ENCODE measurements at places on chromosomes 16 and 17.

DNA sequence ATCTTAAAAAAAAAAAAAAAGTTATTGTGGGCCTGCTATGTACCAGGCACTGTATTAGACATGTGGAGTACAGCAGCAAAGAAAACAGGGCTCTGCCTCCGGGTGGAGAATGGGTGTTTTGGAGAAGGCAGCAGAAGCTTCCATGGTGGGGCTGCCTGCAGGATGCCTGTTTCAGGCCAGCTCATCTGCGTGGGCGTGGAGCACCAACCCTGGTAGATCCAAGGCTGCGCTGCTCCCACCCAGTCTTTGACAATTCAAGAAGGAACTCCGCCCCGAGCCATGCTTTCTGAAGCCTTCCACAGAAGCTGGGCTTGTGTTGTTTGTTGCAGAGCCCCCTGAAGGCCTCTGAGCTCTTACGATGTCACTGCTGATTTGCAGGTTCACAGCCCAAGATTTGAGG, 23.2 kb upstream of the CACNG1 start:
- DNase-seq, result no peak

- no peak for DNase-seq
Measured at GRCh38 chr16:84843149-84844048, 23.6 kb downstream of the CRISPLD2 start.

- DNase-seq, result no peak
Measured at GRCh38 chr17:36613155-36613554, 11.8 kb downstream of the MRM1 start.

DNA sequence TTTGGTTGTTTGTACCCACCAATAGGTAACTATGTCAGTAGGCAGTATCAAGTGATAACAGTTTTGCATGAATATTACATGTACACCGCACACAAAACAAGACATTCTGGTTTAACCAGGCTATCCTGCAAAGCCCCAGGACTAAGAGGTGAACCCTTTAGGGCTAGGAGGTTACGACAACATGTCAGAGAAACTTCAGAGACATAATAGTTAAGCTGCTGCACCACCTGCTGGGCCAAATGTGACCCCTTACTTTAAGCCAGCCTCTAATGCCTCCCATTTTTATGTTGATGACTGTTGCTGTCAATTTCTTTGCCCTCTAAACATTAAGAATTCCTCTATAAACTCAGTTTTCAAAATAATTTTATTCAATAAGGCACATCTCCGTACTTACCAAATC, 15.4 kb downstream of the SRP68 start:
- no peak for DNase-seq

DNA sequence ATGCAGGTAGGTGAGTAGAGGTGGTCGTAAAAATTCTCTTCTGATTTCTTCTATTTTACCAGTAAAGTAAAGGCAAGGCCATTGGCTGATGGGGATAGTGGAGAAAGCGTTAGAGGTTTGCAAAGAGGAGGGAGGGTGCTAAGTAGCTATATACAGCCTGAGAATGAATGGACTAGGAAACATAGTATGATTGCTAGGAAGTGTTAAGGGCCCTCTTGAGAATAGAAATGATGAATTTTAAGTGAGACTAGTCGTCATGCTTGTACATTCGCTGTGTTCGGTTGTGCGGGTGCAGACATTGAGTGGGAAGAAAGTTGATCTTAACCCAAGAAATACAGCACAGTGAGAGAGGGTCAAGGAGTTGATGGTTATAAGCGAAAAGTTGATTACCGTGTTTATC, 7.2 kb upstream of the HS3ST2 start:
- DNase-seq, result no peak

DNA sequence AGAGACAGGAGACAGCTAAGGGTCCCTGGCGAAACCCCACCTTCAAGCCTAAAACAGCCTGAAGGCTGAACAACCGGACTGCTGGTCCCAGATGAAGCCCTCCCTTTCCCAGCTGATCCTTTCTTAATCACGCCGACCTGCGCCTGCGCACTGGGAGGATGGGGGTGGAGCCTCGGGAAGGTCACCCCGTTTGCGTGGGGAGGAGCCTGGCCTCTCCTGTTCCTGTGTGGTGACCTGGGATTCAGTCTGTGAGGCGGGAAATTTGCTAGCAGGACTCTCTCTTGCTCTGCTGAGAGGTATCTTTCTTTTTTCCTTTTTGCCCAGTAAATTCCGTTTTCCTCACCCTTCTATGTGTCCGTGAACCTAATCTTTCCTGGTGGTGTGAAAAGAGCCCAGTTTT, 9.6 kb downstream of the FAM20A start:
- no peak for DNase-seq

DNA sequence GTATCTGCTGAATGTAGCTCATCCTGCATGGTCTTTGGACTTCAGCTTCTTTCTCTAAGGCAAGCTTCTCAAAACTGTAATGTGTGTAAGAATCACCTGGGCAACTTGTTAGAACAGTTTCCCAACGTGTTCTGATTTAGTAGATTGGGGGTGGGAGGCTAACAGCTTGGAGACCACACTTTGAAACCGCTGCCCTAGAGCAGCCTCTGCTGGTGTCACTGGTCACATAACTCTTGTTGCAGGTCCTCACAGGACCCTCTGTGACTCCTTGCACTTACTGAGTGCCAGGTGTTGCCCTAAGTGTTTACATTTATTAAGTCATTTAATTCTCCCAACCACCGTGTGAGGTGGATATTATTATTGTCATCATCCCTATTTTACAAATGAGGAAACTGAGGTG, 9.9 kb downstream of the SLC35G3 start:
- DNase-seq, result no peak

DNA sequence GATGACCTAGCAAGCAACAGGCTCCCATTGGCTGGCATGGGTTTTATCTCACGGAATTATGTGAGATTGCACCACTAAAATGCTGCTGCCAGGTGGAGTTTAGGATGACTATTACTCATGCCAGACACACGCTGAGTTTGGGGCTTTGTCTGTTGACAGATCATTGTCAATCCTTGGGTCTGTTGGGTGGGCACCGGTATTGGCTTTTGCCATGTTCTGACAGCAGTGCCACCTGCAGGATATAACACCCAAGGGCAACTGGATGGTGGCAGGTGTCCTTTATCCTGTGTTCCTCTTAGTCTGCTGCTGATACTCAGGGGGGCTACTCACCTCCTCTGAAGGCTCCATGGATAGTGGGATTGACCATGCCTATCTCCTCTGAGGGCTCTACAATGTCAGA, 221.6 kb upstream of the DYNLRB2 start:
- DNase-seq, result no peak

- no peak for DNase-seq
Measured at GRCh38 chr17:15886804-15887203, 58.1 kb upstream of the ADORA2B start.

- no peak for DNase-seq
Measured at GRCh38 chr17:60888812-60889709, 211.4 kb downstream of the BCAS3 start.

GRCh38 chr17:72301887-72302286, 181.1 kb downstream of the SOX9 start:
- DNase-seq, result no peak

GRCh38 chr17:3911271-3912053, 4.8 kb downstream of the P2RX1 start:
- DNase-seq, result peak; percentile 70

GRCh38 chr16:19860166-19861041, 24.2 kb downstream of the GPRC5B start:
- DNase-seq, result no peak

- DNase-seq, result no peak
Measured at GRCh38 chr16:22194707-22195444, 11.2 kb upstream of the EEF2K start.

GRCh38 chr17:13619462-13619861, 17.7 kb upstream of the HS3ST3A1 start:
- DNase-seq, result no peak

- no peak for DNase-seq
Measured at GRCh38 chr17:31283841-31284240, 13.2 kb downstream of the OMG start.

DNA sequence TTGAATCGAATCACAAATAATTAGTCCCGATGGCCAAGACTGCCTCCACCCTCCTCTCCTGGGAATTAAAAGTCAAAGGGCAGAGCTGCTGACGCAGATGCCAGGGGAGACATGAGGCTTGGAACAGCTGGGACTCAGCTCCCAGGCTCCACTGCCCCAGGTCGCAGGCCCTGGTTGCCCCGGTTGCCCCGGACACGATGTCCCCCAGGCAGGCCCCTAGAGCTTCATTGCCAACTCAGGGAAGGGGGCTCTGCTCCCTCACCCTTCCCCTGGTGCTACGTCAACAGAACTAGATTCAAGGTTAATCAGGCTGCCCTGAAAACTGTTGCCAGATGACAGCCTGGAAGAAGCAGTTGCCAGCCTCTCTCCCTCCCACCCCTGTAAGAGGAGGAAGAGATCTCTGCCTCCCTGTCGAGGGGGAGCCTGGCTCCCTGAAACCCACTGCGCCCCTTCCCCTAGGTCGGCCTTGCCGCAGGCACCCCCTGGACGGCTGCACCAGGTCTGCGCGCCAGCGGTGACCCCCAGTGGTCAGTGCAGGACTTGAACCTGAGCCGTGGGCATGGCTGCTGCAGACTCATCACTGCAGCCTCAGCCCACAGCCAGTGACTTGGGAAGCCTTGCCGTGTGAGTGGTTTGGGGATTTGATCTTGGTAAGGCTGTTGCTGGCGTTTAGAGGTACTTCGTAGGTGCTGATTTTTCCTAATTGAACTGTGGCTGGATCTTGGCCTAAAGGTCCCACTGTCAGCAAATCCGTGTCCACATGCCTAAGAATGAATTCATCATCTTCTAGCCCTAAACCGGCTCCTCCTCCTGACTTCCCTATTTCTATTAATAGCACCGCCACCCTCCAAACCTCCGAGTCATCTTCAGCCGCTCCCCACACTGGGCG, 84.1 kb upstream of the TOB1 start:
- DNase-seq, result peak; percentile 40

DNA sequence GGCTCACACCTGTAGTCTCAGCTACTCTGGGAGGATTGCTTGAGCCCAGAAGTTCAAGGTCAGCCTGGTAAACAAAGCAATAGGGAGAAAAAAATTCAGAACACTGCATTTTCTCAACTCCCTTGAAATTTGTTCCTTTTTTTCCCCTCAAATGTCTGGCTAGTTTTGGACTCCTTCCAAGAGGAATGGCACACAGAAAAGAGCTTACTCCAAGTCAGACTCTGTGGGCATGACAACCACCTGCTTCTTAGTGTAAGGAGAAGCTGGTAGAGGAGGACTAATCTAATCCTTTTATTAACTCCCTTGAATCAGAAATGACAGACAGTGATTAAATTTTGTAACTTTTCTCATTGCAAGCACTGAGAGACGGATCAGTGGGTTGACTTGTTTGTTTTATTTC, 27.9 kb upstream of the HYDIN start:
- DNase-seq, result no peak

- no peak for DNase-seq
Measured at GRCh38 chr17:48530887-48531272, at the start of gene HOXB1. TSS of gene HOXB1 (minus strand) at chr17:48531011. CDS start at chr17:48530904, 107 bp downstream.

DNA sequence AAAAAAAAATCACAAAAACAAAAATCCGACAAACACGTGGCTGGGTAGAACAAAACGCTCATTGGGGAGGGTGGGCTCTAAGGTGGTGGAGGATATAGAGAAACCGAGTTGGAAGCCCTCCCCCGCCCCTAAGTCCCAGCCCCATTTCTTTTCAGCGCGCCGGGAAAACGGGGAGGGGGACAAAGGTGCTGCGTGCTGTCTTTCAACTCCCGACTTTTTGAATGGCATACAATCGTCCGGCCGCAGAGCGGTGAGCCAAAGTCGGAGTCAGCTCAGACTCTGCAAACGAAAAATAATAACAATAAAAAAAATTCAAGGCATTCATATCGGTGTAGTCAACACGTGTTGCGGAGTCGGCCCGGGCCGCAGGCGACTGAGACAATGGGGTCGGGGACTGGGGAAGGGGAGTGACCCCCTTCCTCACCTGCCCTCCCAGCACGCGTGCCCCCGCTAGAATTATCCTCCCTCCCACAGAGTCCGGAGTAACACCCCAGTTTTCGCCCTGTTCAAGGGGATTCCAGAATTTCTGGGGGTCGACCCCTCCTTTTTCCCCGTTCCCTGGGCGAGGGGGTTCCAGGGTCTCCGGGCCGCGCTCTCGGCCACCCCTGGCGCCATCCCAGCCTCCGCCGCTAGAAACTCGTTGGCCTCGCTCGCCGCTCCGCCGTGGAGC, 1.7 kb upstream of the IGF2BP1 start:
- DNase-seq, result no peak

GRCh38 chr17:73121506-73121905, 29.0 kb upstream of the SLC39A11 start:
- no peak for DNase-seq

GRCh38 chr17:8910969-8911604, 43.6 kb upstream of the PIK3R6 start:
- no peak for DNase-seq

- no peak for DNase-seq
Measured at GRCh38 chr17:45190503-45191255, 29.0 kb downstream of the HEXIM2 start.

DNA sequence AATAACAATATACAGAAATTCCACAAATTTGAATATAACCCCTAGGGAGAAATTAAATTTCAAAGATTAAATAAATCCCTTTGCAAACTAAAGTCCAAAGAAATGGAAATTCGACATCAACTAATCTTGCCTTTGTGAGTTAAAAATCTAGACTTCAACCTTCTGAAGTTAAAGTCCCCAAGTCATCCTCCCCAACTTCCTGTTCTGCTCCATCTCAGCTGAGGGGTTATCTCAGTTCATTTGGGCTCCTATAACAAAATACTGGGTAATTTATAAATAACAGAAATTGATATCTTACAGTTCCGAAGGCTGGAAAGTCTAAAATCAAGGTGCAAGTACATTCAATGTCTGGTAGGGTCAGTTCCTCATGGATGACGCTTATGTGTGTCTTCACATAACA, 22.8 kb upstream of the KDM6B start:
- DNase-seq, result no peak

GRCh38 chr16:73046849-73047214, 1.1 kb downstream of the ZFHX3 start:
- DNase-seq, result no peak

DNA sequence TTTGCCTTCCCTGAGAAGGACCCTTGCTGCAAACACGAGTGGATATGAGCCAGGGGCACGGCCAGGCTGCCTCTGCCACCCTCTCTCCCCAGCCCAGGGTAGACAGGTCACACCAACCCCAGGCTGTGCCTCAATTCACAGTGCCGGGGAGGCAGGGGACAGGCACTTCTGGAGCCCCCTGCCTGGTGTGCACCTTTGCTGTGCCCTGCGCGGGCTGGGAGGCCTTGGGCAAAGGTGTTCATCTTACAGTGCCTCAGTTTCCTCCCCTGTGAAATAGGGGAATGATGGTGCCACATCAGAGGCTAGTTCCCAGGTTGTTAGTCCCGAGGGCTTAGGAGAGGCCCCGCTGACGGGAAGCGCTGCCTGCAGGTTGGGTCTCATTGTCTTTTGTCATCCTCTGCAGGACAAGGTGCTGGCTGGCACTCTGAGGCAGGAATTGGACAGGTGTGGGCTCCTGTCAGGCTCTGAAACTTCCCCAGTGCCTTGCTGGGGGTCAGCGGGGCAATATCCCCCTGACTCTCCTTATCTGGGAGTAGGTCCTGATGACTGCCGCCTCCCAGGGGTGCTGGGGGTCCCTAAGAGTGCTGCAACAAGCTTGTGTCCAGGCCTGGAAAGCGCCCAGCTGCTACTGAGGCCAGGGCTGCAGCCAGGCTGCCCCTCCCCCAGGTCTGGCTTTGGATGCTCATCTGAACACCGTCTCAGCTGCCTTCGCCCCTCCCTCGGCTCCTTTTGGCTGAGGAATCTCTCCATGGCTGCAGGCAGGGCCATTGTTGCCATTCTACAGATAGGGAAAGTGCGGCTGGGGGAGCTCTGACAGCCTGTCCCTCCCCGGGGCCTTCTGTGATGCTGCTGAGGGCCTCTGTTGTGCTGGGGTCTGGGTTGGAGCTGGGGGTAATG, 3.1 kb downstream of the PRSS21 start:
- DNase-seq, result no peak
